ENCODE measurements at places on chromosomes 7 and 10.

GRCh38 chr7:47536661-47537611, 45.0 kb downstream of the TNS3 start:
- no peak for DNase-seq

DNA sequence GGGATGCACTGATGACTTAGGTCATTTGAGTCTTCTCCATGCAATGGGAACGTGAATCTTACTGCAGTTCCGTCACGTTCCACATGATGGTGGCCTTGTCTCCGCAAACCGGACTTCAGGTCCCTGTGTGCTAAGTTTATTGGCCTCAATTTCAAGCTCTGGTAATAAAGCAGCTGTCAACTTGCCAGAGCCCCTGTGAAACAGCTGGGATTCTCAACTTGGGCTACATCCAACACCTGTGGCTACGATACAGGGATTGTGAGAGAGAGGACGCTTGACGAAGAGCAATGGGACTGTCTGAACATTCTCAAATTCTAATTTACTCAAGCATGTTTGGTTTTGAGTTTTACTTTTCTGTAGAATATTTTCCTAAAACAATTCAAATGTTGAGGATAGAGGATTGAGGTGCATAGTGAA, 174.2 kb downstream of the PTN start:
- DNase-seq = no peak

DNA sequence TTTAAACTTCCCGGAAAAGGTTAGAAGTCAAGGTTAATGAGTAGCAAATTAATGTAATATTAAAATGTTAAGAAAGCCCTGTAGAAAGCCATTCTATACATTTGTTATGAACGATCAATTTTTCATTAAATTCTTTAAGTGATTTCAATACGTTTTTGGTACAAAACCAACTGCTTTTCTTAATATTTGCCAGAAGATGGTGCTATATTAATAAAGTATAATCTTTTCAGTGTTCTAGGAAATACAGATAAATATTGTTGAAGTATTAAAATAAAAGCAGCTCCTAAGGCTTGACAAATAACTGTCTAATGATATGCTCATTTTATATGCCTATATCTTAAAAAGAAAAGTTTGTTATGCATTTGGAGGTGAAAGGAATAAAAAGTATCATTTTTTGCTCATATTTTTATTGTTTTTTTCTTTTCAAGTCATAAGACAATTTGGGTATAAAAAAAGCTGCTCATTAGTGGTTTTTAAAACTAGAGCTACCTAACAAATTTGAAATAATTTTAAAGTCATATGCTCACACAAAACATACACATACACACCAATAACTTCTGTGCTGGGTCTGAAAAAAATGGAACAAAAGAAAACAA, 130.3 kb upstream of the POT1 start:
- no peak for DNase-seq

- no peak for DNase-seq
Measured at GRCh38 chr7:68760556-68760955, 837.7 kb upstream of the AUTS2 start.

GRCh38 chr7:124914298-124914697, 15.3 kb downstream of the POT1 start:
- DNase-seq = no peak

DNA sequence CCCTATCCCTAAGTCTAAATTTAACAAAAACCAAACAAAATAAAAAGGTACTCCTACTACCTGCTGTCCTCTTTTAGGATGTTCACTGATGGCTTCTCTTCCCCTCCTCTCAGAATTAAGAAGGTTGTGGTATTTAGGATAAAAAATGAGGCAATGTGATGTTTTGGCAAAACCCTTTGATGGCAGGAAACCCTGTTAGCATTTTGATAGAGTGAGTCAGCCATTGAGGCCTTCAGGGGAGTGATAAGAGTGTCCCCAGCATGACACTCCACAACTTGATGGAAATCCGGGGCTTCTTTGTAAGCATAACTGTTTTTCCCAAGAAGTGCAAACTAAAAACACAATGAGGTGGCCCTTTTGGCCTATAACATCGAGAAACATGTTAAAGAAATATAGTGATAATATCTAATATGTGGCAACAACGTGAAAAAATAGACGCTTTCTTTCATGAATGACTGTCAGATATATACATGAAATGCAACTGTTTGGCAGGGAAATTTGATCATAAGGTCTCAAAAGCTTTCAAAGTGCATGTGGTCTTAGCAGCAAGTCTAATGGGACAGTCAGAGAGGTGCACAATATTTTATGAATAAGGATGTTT, 55.0 kb downstream of the PRTFDC1 start:
- no peak for DNase-seq

GRCh38 chr7:76352193-76352592, 6.6 kb downstream of the YWHAG start:
- no peak for DNase-seq

DNA sequence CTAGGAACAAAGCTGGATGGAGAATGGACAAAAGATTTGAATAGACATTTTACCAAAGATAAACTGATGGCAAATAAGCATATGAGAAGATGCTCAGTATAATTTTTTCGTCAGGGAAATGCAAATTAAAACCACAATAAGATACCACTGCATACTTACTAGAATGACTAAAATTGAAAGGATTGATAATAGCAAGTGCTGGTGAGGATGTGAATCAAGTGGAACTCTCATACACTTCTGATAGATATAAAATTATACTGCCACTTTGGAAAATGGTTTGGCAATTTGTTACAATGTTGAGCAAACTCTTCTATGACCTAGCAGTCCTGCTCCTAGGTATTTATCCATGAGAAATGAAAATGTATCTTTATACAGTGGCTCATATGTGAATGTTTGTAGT, 83.3 kb downstream of the EXOC6 start:
- DNase-seq = no peak

GRCh38 chr7:11415101-11415500, 416.9 kb downstream of the THSD7A start:
- no peak for DNase-seq

- DNase-seq = no peak
Measured at GRCh38 chr10:102832987-102833386, 4.2 kb downstream of the CYP17A1 start.

DNA sequence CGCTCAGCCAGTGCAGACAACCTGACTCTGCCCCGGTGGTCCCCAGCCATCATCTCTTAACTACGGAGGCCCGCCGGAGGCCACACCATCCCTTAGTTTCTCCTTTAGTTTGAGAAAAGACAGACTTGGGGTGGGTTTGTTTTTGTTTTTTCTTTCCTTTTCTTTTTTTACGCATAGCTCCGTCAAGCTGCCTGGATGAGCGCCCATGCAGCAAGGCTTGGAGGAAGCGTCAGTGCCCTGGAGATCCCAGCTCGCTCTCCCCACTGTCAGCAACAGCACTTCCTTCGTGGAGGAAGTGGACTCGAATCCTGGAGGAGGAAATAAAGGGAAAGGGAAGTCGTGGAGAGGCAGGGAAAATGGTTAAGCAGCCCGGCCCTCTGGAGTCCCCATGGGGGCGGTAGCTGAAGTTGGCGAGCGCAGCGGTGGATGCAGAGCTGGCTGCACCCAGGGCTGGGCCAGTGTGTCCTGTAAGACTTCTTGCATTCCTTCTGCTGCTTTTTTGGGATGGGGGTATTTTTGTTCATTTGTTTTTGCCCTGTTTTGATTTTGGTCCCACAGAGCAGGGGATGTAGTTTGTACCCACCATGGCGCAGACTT, 35.9 kb upstream of the GJD4 start:
- no peak for DNase-seq

DNA sequence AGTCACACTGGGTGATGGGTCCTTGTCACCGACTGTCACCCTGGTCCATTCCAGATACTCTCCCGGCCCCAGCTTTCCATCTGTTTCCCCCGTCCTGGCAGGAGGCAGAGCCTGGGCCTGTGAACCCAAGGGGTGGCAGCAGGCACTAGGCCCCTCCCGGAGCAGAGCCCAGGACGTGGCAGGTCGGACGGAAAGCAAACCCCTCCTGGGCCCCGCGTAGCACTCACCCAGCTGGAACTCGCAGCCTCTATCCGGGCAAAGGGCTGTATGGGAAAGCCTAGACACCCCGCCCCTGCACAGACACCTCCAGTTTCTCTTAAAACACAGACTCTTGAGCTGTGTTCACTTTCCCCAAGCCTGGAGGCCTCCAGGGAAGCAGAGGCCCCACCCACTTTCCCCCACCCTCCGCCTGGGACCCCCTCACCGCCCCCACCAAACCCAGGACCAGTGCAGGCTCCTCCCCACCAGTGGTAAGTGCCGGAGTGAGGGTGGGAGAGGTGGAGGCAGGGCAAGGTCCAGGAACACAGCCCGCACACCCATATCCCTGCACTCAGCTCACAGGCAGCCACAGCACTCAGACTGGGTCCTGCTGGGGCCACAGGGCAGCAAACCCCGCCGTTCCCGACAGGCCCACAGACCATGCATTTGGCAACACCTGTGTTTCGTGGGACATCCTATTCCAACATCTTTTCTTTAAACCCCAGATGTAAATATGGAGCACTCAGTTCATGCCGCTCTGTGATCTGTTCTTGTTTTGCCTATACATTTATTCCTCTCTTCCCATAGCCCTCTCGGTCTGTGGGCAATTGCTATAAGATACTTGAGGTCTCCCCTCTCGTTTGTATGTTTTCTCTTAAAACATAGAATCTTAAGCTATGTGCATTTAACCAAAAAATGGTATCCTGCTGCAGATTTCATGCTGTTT, 98.2 kb upstream of the PDGFA start:
- peak; percentile 53 for DNase-seq

GRCh38 chr7:45978731-45979211, 57.7 kb upstream of the IGFBP3 start:
- no peak for DNase-seq

GRCh38 chr7:7772397-7772821, 54.0 kb upstream of the RPA3 start:
- peak; percentile 15 for DNase-seq

DNA sequence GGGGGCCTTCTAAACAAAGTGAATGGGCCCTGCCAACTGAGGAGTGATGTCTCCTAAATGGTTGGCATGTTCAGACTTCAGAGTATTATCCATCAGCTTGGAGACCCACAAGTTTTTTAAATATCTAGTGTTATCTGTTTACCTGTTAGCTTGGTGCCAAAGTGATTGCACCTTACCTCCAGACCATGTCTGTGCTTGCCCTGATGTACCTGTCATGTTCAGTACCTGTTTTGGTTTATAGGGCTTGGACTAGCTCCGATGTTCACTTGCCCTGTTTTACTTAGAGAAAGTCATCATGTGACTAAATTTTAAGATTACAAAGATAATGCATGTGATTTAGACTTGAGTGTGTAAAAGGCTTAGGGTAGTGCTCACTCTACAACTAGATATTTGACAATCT, 67.7 kb downstream of the CNNM2 start:
- DNase-seq = no peak

DNA sequence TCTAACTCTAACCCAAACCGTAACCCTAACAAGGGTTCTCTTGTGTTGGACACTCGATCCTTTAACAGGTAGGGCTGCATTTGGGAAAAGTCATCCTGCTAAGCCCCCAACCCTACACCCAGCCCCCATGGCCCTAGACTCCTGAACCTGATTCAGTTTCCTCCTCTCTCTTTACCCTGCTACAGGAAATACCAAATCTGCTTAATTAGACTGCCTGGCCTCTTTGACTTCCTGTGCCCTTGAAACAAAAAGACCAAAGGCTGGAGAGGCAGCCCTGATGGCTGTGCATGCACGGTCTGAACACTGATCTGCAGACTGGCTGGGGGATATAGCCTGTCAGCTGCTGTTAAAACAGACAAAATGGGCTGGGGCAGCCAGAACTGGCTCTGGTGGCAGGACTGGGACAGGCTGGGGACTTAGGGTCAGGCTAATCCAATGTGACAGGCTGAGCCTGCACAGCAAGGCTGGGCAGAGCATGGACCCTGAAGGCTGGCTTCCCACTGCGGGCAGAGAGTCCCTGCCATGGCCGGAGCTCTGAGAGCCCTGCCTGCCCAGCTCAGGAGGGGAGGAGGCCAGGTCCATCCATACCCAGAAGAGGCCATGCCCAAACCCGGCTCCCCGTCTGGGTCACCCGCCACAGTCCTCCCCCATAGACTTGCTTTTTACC, 51.0 kb upstream of the MSMB start:
- DNase-seq = no peak

DNA sequence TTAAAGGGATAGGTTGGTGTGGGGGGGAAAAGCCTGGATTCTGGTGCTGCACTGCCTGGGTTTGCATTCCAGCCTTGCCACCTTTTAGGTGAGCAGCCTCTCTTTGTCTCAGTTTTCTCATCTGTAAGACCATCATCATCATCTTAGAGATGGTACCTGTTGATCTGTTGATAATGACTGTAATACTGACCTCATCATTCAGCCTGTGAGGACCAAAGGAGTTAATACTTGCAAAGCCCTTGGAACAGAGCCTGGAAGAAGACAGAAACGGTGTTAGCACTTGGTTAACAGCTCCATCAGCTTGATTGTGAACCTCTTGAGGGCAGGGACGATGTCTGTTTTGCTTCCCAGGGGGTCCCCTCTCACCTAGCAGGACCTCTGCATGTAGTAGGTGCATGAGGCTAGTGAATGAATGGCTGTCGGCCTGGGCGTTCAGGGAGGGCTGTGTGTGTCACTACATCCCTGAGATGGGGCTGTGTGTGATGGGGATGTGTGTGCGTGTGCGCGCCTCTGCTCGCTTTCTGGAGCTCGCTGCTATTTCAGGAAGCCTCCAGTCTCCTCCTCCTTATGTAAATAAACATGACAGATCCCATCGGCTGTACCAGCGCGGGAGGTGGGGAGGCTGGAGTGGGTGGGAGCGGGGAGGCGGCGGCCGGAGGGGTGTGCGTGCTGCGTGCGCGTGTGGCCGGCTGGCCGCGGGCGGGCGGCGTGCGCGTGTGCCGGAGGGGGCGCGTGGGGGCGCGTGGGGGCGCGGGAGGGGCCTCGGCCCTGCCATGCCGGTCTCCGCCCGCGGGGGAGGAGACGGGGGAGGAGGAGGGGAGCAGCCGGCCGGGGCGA, 61.2 kb downstream of the NEURL1 start:
- peak; percentile 45 for DNase-seq

GRCh38 chr7:111384065-111384891, 178.0 kb downstream of the IMMP2L start:
- DNase-seq = no peak

DNA sequence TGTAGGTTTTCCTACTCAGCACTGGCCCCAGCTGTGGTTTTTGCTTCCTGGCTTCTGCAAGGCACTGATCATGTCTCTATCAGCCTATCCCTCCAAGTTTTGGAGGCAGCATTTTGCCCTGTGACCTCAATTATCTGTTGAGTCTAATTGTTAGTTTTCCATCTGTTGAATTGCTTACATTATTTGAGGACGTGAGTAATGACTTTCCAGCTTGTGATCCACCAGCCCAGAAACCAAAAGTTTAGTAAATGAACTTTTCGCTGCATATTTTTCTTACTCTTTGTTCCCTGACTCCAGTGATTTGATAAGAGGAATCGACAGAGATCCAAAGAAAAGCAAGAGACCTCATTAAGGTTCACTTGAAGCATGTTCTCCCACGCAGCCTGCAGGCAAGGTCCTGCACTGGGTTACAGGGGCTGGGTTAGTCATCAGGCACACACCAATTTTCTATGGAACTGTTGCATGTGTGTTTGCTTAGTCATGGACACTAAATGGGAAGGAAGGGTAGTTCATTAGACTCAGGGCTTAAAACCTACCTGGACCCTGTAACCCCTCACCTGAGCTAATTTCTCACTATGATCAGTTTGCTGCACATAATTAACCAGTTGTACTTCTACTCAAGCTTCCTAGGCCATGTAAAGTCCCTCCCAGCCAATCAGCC, 57.2 kb downstream of the AKR1E2 start:
- no peak for DNase-seq

- DNase-seq = no peak
Measured at GRCh38 chr10:58269782-58270290, 874 bp downstream of the CISD1 start.

GRCh38 chr10:60778971-60779796, 906 bp downstream of the CDK1 start:
- no peak for DNase-seq

- no peak for DNase-seq
Measured at GRCh38 chr10:97705006-97705670, 8.4 kb upstream of the MARVELD1 start.

Measured in stimulated activated CD4-positive, alpha-beta T cell treated with anti-CD3 and anti-CD28 coated beads, Interleukin-15, amount 100 ng/mL, for 24 hours (primary cell).